Right renal pelvis (tissue), 4 donors: ENCODE measurements at places on chromosomes 11 and 22. TPM values are rescaled to one million over a fixed set of nuclear protein-coding genes. Genes with fewer than 3 reads are reported as not detected.

Gene PARVB
- polyA plus RNA-seq, result 25.0 TPM

Gene PTPRCAP
- polyA plus RNA-seq, result 1.3 TPM

DNA sequence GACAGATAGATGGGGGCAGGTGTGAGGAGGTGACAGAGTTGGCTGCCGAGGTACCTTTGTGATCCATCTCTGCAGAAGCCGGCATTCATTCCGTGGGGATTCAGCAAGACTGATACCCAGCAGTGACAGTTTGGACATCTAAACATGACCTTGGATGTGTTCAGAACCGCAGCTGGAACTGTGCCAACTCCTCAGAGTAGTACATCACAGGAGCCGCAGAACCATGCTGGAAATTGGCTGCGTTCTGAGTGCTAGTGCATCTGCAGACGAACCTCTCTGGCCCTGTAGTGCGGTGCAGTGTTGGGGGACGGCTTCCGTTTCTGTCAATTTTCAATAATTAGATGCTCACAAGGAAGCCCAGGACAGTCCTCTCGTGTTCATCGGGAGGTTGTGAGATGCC lies 772.1 kb downstream of the NTM start:
- DNase-seq, result no peak

DNA sequence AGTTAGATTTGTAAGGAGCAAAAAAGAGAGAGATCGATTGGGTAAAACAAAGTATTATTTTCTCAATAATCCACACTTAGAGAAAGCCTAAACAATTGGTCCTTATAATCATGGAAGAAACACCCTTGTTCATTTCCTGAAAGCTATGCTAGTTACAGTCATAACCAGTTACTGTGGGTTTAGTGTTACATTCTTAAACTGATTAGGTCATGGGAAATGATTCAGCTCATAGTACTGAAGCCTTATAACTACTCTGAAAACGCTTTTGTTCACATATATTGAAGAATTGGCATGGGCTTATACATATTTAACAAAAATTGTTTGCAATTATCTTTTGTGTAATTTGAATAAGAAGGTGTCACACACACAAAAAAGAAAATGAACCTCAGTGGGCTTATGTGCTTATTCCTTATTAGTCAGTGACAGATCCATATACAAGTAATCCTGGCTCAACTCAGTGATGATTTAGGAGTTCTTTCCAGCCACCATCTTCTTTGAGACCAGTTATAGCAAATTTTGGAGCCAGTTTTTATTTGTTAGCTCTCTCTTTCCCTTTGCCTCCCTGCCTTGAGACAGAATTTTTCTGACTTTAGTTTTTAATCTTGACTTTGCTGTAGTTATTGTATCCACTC lies 198.5 kb upstream of the CTSC start:
- no peak for DNase-seq

DNA sequence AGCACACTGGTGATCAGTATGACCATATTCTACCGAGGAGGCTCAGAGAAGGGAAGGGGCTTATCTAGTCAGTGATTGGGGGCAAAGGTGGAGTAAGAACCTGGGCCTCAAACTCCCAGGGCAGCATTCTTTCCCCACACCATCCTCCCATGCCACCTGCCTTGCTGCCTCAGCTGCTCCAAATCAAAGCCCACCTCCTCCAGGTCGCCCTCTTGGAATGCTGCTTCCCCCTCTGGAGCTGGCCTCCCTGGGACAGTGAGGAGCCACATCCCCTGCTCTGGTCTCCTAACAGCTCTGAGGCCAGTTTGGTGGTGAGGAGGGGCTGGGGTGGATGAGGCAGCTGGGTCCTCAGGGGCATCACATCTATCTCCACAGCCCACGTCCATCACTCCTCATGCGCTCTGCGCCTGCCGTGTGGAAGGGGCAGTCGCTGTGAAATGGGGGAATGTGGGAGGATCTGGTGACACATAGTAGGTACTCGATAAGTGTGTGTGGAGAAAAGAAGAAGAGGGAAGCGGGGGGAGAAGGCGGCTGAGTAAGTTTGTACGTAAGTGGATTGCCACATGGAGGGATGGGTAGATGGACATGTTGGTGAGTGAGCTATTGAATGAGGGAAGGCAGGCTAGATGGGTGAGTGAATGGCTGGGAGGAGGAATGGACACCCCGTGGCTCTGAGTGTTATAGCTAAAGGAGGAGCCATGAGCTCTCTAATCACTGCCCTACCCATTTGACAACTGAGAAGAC lies 16.1 kb upstream of the ARHGEF17 start:
- no peak for DNase-seq

GRCh38 chr11:114346709-114347141 lies 50.5 kb downstream of the NNMT start:
- DNase-seq, result no peak
